ENCODE measurements at places on chromosomes 12 and 14.

DNA sequence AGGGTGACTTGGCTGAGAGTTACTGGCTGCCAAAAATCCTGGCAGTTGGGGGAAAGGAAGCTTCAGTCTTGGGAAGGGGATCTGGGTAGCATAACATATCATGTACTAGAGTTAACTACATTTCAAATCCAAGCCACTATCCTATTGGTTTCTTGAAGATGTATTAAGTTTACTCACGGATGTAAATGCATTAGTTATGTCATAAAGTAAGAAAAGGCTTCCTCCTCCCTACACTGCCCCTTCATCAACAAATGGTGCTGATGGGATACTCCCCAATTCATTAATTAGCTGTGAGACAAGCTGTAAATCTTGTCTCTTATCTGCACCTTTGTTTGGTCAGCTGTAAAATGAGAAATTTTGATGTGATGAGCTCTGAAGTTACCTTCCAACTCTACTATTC lies 150.1 kb upstream of the SOX5 start:
- DNase-seq: no peak

DNA sequence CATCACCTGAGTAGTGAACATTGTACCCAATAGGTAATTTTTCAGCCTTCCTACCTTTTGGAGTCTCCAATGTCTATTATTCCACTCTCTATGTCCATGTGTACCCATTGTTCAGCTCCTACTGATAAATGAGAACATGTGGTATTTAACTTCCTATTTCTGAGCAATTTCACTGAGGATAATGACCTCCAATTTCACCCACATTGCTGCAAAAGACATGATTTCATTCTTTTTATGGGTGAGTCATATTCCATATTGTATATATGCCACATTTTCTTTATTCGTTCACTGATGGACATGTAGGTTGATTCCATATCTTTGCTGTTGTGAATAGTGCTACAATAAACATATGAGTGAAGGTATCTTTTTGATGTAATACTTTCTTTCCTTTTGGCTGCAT lies 16.4 kb upstream of the BTG1 start:
- no peak for DNase-seq

DNA sequence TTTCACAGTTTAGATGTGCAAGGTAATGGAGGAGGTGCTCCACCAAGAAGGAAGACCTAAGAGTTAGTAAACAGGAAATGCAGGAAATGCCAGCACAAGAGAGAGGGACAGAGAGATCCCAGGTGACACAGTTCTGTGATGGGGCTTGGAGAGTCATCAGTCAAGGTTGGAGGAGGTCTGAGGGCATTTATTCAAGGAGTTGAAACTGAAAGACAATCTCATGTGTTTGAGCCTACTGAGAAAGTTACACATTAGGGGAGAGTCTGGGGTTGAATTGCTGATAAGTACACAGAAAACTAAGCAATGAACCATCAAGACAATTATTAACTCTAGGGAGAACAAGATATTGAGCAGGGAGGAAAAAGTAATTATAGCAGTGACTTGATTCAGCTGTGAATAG lies 138.5 kb downstream of the ANO6 start:
- no peak for DNase-seq

GRCh38 chr14:56118611-56119181 lies 485 bp downstream of the PELI2 start:
- peak; percentile 27 for DNase-seq

GRCh38 chr12:3809357-3810015 lies 56.6 kb upstream of the CRACR2A start:
- no peak for DNase-seq

- DNase-seq: no peak
These were observed 186.8 kb downstream of the CEP128 start for GRCh38 chr14:80754696-80755095.

All from activated CD4-positive, alpha-beta memory T cell treated with anti-CD3 and anti-CD28 coated beads, Interleukin-2, amount 10 ng/mL, durations not matched to agents 7 days and 5 days (primary cell).